ENCODE measurements at places on chromosomes 7 and 10.
A peak's percentile ranks its signal among the peaks of the same experiment; 100 is the strongest.

DNA sequence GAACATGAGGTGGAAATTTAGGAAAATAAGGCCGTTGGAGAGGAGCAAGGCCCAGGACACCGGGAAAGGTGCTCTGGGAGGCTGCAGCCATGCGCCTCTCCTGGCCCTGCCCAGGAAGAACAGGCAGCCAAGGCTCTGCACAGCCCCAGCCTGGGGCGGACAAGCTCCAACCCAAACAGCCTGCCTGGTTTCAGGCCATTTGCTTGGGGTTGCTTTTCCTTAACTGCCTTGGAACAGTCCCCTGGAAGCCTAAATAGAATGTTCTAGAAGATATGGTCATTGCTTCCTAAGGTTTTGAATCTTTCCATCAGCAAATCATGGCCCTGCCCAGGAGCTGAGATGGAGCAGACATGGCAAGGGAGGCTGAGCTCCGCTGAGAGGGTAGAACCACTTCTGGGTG lies 11.0 kb downstream of the VSTM4 start:
- H3K27ac ChIP-seq: no peak overlapping the region
- peaks cover 2% of the 10 kb centered on the region for H3K4me1 ChIP-seq

DNA sequence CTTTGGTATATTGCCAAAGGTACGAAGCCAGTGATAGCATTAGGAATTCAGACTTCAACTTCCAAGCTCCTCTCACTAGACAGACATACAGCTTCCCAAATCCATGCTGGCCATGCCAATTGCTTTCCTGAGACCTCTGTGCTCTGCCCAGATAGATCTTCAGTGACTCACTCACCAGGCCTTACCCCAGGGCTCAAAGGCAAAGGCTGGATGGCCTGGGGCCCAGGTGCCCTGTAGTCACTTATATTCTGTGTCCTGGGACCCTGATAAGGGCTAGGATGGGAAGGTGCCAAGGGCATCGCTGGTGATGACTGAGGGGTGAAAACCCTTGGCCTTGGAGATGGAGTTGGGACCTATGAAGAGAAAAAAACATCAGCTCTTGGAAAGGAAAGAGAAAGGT lies 27.7 kb downstream of the WNT8B start:
- H3K27ac ChIP-seq: no peak overlapping the region
- peaks cover 7% of the 10 kb centered on the region for H3K36me3 ChIP-seq
- DNase-seq: no peak
- H3K27me3 ChIP-seq: no peaks in the 10 kb centered on the region
- H3K4me3 ChIP-seq: no peak overlapping the region

DNA sequence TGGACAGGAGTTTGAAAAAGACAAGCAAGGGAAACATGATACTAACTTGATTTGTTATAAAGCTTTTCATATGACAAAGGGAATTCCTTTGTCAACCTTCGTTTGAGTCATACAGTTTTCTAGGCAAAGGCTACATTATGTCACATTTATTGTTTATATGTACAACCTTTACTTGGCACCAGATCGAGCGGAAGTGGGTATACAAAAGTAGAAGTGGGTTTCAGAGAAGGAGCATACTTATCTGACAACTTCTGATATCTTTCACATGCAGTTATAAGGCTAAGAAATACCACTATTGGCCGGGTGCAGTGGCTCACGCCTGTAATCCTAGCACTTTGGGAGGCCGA lies 11.0 kb downstream of the STMP1 start:
- no peak for DNase-seq
- peaks cover 20% of the 10 kb centered on the region for H3K4me1 ChIP-seq
- H3K27me3 ChIP-seq: no peaks in the 10 kb centered on the region
- H3K36me3 ChIP-seq: peaks cover 40% of the 10 kb centered on the region
- no peak overlapping the region for H3K4me3 ChIP-seq
- no peak overlapping the region for H3K27ac ChIP-seq

DNA sequence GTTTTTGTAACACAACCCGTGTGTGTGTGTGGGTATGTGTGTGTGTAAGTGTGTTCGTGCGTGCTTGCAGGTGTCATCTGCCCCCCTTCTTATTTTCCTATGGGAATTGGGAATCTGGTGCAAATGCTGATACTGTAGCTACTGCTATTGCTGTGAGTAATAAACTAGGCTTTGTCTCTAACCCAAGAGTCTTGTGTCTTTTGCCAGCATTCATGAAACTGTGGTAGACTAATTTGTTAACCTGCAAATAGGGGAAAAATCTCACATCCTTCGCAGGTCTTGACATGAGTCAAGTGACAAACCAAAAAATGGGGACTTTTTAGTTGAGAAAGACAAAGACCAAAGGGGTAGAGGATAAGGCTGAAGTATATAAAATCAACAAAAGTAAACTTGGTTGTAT lies 57.9 kb upstream of the FAM133B start:
- H3K27ac ChIP-seq: no peak overlapping the region

- H3K4me1 ChIP-seq: no peaks in the 10 kb centered on the region
- H3K27ac ChIP-seq: peak overlapping the region; percentile 23
- no peaks in the 10 kb centered on the region for H3K36me3 ChIP-seq
- no peak overlapping the region for H3K4me3 ChIP-seq
- H3K27me3 ChIP-seq: no peaks in the 10 kb centered on the region
Measured at GRCh38 chr7:90727412-90727811, 131.3 kb downstream of the CDK14 start.
